ENCODE measurements at places on chromosomes 12 and 14.

DNA sequence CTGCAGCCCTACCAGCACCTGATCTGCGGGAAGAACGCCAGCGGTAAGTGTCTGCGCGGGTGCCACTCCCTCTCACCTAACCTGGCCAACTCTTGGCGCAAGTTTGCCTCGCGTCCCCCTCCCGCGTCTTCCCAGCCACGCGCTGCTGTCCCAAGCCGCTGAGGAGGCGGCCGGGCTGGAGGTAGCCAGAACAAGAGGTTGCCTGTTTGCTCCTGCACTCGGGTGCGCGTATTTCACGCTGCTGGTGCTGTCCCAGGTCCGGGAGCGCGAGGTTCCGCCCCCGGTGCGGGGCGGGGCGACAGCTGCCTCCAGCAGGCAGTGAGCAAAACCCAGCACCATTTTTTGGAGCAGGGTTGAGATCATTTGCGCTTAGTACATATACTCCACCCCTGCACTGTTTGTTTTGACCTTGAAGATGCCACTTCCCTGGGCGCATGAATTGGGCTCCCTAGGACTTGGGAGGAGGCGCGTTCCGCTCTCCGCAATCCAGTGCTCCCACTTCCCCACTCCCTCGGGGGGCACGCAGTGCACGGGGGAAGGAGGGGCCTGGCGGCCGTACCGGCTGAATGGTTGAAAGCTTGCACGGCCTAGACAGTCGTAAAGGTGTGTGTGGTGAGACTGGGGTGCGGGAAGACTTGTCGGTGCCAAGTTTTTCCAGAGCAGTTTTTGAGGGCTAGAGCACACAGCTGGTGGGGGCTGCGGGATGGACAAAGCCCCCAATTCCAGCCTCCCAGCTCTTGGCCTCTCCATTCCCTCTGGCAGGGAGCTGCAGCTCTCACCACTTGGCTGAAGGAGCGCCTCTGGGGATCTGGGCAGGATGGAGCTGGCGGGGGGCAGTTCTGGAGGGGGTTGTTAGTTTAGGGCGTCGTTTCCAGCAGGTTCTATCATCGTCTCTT, 226.9 kb upstream of the CRY1 start:
- no peak for DNase-seq

GRCh38 chr12:67354966-67355365, 85.8 kb downstream of the CAND1 start:
- DNase-seq, result no peak

- DNase-seq, result no peak
Observed at GRCh38 chr14:81751198-81751597, 217.5 kb upstream of the SEL1L start.

GRCh38 chr12:127998988-127999387, 268.0 kb upstream of the TMEM132C start:
- DNase-seq, result no peak

DNA sequence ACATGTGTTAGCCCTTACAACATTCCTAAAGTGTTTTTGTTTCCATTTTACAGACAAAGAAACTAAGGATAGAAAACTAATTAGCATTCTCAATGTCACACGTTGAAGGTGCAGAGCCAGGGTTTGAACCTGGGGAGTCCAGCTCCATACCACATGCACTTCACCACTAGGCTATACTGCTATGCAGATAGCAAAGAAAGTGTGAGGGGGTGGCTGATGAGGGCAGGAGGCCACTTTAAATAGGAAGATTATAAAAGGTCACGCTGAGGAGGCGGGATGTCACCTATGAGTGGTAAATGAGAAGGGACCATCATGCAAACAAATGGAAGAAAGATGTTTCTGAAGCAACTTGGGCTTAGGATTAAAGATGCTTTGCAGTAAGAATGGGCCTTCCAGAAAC, 213.9 kb downstream of the EGLN3 start:
- DNase-seq, result no peak

DNA sequence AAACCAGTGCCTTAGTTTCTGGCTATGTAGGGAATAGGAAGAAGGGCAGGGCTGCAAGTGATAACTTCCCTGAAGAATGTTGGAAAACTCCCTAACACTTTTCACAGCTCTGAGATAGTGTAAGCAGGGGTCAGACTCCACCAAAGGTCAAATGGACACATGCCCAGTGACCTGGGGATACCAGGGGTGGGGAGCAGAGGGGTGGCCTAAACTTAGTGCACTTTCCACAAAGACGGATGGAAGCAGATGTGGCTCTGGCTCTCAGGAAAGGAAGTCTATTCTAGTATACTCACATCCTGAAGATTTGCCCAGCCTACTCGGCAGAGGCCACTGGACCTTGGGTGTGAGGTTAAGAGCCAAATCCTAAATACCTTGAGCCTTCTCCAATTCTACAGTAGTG, 285.8 kb downstream of the NUAK1 start:
- DNase-seq, result no peak

DNA sequence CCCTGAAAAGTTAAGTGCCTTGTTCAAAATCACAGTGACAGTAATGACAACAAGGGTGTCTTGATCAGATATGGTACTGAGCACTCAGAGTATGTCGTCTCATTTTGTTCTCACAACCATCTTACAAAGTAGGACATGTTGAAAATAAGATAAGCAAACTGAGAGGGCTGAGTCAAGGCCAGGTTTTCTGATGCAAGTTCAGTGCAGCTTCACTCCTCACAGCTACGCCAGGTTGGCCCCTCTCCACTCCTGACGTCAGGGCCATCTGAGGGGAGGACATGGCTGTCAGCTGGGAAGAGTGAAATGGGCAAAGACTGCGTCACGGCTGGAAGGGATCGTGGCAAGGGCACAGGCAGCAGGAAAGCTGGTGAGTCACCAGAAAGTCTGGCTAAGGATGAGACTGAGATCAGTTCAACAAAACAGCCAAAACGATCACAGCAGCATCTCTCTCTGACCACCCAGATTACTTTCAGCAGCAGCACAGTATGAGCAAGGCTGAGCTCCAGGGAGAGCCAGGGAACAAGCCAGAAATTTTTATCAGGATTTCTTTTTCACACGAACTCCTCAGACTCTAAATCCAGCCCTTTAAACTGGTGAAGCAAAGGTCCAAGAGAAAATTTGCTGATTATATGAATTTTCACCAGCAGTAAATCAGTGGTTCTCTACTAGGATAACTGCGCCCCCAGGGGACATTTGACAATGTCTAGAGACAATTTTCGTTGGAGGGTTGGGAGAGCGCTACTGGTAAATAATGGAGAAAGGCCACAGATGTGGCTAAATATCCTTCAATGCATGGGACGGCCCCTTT, 297.9 kb upstream of the AMIGO2 start:
- peak; percentile 35 for DNase-seq

GRCh38 chr14:102688290-102688689, 89.0 kb upstream of the TRAF3 start:
- no peak for DNase-seq

GRCh38 chr12:123045678-123046077, 65.2 kb downstream of the ARL6IP4 start:
- no peak for DNase-seq

DNA sequence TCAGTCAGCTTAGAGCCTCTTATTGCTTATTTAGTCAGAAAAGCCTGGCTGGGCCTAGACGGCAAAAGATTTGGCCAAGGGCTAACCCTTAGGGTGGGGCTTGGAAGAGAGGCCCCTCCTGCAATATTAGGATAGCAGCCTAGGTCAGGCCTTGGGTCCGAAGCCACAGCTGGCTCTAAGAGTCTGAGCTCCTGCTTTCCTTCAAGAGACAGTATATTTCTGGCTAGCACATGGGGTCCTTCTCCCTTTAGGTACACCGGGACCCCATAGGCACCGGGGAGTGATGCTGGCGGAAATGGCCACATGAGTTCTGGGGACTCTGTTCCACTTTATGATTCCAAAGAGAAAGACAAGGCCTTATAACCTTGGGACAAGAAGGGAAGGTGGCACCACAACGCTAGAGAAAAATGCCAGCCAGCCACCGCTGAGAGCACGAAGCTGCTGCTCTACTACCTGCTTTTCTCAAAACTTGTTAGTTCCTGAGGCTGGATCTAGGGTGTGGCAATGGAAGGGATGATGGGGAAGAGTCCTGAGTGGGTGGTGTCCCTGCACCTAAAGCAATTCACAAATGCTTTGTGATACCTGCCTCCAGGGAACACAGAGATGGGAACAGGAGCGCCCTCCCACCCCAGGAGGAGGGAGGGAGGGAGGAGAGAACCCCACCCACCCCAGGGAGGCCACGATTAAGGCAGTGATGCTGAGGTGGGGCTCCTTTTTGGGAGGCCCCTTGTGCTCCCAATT, 3.1 kb upstream of the AVIL start:
- DNase-seq, result no peak

DNA sequence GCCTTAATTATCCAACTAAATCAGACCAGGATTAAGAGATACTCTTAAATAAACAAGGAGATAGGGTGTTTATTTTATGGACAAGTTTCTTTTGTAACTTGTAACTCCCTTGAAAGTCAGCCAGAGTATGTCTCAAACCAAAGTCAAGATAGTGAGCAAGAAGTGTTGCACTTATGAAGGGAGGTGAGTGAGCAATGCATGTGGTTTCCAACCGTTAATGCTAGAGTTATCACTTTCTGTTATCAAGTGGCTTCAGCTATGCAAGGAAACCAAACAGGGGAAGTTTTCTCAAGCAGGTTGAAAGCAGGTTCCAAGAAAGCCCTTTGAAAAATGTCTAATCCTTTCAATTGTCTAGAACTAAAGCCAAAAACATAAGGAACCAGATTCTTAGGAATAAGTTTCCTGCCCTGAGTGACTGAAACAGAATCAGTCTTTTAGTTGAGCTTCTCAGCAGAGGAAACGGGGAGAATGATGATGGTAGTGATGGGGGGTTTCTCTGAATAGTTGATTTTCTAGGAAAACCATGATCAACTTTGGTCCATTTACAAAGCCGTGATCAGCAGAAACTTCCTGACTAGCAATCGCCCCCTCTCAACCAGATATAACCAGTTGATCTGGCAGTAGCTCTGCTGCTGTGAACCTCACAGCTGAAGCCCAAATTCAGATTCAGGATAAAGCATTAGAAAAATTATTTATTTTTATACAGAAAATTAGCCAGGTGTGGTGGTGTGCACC, 128.4 kb downstream of the DAD1 start:
- DNase-seq, result no peak

DNA sequence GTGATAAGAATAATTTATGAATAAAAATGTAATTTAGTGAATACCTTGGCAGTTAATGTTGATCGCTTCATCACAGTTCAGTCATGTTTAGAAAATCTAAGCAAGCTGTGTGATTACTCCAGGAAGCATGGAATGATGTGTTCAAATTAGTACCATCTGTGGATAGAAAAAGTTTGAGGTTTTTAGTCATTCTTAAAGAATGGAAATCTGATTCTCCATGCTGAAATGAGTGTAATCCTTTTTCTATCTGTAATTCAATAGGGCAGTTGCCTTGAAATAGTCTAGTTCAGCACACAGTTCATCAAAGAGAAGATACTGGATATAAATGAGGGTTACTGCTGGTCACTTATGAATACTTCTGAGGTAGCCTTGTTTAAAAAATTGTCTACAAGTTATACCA, 127.2 kb upstream of the MYF6 start:
- DNase-seq, result no peak

GRCh38 chr14:48325486-48325885, 650.1 kb upstream of the MDGA2 start:
- no peak for DNase-seq

DNA sequence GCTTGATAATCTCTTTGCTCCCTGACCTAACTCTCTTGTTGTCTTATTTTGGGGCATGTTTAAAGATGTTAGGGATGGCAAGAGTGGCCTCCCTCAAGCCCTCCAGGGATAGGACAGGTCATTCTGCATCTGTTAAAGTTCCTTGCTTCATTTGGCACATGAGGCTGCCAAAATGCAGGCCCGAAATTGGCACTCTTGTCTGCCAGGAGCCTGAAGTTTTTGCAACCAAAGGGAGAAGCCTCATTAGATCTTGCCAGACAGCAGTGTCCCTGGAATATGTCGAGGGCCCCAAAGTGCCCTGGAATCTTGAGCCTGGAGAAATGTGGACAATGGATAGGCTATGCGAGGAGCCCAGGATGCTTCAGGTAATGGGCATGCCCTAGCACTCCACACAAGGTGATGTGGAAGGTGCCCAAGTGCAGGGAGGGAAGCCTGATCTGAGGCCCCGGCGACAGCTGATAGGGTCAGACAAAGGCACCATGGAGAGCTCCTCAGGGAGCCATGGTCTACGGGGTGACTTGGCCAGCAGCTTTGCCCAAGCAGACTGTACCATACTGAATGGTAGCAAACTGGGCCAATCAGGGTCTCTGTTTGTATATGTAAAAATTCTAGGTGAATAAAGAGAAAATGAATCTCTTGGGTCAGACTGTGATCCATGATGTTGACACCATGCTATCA, 173.0 kb upstream of the WSCD2 start:
- no peak for DNase-seq

DNA sequence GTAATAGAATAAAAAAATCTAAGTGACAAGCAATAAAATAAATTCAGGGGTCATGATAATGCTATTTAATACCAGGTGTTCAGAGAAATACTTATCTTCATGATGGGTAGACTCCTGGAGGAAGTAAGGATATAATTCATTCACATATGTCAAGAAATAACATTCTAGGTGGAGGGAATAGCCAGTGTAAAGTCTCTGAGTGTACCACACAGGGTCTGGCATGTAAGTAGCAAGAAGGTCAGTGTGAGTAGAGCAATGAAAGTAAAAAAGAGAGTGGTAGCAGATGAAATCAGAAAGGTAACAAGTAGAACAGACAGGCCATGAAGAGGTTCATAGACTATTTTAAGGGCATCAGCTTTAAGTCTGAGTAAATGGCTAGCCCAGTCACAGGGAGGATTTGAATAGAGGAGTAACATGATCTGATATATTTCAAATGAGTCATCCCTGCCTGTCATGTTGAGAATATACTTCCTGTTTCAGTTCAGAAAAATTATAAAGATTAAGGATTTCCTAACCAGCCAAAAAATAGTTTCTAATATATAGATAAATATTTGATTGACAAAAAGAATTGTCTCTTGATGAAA, 519.9 kb downstream of the C12orf50 start:
- DNase-seq, result no peak

- DNase-seq, result no peak
Observed at GRCh38 chr14:49594347-49595091, 4.2 kb upstream of the LRR1 start.

- no peak for DNase-seq
Observed at GRCh38 chr12:132541996-132542395, 52.0 kb downstream of the FBRSL1 start.

DNA sequence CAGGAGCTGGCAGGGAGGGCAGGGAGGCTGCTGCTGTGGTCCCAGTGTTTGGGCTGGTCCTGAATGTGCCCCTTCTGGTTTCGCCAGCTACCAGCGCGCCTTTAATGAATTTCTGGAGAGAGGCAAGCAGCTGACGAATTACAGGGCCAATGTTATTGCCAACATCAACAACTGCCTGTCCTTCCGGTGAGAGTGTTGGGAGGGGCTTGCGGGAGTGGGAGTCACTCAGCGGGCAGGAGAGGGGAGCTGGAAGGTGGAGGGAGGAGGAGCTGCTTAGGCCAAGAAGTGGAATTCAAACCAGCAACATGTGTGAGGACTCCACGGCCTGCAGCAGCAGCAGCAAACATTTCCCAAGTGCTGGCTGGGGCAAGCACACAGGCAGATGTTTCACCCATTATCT, 7.7 kb downstream of the TNFAIP2 start:
- peak; percentile 75 for DNase-seq

DNA sequence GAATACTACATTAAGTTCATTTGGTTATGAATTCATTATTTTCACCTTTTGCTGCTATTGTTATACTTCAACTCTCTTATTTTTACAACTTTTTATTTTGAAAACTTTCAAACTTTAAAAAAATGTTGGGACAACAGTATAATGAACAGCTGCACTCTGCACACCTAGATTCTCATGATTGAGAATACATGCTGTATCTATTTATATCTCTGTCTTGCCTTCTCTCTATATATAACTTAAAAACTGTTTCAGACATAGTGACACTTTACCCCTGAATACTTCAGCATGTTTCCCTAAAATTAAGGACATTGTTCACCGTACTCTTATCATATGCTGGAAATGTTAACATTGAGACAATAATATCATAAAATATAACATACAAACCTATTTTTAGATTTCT, 237.1 kb downstream of the GPHN start:
- DNase-seq, result no peak
